ENCODE measurements at places on chromosomes 1 and 21.
A peak's percentile ranks its signal among the peaks of the same experiment; 100 is the strongest.

- no peak for DNase-seq
These were observed 163.4 kb downstream of the DNM3 start for GRCh38 chr1:172004671-172005070.

- peak; percentile 67 for DNase-seq
These were observed 20.5 kb upstream of the CAPZB start for GRCh38 chr1:19505693-19506457.

- DNase-seq, result no peak
These were observed 387.9 kb downstream of the NUF2 start for GRCh38 chr1:163709636-163710035.

GRCh38 chr1:23824711-23825075 is 536 bp downstream of the HMGCL start:
- no peak for DNase-seq

- no peak for DNase-seq
These were observed 136.8 kb downstream of the KCNK2 start for GRCh38 chr1:215219372-215219771.

DNA sequence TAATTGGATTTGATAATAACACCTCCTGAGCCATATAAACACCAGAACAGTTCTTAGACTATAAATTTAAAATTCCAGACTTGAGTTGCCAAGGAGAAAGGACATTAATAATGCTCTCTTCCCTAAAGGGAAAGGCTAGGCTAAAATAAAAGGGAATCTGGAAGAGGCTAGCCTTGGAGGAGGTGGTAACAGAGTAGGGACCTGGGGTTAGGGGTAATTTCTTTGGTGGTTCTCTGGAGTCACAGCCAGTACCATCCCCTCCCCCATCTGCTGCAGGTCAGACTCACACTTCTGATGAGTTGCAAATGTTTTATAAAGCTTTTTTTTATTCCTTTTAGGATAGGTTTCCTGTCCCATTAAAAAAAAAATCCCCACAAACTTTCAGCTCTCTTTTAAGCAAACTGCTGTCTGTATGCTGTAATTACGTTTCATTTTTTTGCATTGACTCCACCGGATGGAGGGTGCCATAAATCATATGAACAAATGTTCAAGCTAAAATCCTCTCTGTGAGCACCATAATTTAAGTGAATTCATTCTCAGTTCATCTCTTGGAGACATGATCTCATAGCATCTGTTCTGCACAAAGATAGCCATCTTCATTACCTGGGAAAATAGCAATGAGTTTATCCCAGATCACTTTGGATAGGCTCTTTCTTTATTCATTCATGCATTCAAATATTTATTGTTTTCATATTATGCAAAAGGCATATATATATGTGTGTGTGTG is 379.6 kb downstream of the TTLL7 start:
- DNase-seq, result no peak

GRCh38 chr1:26993237-26994019 is at the start of gene TRNP1:
TSS of gene TRNP1 (plus strand) at chr1:26993692. CDS start at chr1:26993787, 95 bp downstream.
- peak; percentile 78 for DNase-seq

DNA sequence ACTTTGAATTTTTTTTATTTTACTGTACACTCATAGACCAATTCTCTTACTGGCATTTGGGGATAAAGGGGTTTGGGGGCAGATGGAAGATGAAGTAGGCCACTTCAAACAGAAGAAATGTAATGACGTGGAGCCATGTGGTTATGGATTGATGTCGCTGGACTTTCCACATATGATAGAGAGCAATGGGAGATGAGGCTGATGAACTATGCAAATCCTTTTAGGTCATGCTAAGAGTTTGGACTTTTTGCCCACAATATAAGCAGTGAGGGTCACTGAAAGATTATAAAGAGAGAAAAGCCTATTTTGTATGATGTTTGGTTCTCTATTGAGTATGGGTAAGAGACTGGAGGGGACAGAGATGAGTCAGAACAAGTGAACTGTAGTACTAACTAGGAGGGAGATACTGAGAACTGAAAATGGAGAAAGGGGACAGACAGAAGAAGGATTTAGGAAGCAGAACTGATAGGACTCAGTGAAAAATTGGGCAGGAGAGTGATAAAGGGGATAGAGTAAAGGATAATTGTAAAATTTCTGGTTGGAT is 9.2 kb downstream of the C1orf21 start:
- DNase-seq, result no peak

GRCh38 chr1:203395751-203396150 is 44.8 kb upstream of the FMOD start:
- DNase-seq, result no peak

DNA sequence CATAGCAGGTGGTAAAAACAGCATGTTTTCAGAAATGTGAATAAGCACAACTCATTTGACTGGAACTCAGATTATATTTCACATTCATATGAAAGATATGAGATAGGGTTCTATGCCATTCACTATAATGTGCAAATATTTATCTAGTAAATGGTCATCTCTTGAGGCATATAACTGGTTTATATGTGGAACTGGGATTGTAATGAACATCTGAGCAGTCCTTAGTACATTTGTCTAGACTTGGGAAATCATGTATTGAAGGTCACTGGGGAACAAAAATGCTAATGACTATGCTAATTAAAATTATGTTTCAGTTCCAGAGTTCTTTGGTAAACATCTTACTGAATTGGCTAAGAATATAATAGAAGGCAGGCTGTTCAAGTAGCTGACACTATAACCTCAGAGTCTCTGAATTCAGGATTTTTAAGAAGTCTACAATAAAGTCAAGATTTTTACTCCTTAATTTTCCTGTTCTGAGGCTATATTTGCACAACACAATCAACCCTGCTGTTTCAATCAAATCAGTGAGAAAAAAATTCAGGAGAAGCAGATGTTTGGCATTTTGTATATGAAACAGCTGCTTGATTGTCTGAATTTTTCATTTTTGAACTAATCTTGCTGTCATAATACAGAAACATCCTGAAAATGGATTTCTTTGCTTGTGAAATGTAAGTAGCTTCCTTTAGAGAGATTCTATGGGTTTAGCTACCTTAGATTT is 244.8 kb upstream of the RGS18 start:
- DNase-seq, result no peak

GRCh38 chr1:202662081-202662480 is 48.2 kb downstream of the SYT2 start:
- no peak for DNase-seq

DNA sequence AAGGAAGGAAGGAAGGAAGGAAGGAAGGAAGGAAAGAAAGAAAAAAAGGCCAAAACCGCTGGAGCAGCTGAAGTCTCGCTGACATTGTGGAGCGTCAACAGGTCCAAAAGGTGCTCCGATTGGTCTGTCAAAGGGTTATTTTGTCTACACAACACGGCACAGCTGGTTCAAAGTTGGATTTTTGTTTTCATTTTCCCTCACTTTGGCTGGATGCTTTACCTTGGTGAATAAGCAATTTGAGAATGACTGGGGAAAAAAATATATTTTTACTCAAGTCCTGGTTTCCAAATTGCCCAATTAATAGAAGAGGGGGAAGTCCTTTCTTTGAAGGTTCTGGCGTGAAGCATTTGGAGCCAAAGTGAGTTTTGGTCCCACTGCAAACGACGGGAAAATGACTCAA is 19.3 kb upstream of the PAX7 start:
- DNase-seq, result no peak

DNA sequence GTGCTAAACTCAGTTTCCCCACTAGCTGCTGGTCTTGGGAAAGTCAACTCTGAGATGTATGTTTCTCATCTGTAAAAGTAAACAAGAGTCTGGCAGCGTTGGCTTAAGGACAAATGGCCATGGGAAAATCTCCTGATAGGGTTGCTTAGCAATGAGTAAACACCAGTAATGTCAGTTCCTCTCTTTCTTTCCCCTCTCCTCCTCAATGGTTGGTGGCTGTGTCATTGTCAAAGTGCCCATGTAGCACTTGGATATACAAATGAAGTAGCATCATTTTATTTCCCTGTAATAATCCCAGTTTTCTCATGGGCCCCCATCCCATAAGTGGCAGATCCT is 2.2 kb upstream of the FYB2 start:
- no peak for DNase-seq

GRCh38 chr1:57600424-57600823 is 176.6 kb upstream of the DAB1 start:
- no peak for DNase-seq

- no peak for DNase-seq
These were observed 3.6 kb downstream of the FAM89A start for GRCh38 chr1:231036416-231036815.

DNA sequence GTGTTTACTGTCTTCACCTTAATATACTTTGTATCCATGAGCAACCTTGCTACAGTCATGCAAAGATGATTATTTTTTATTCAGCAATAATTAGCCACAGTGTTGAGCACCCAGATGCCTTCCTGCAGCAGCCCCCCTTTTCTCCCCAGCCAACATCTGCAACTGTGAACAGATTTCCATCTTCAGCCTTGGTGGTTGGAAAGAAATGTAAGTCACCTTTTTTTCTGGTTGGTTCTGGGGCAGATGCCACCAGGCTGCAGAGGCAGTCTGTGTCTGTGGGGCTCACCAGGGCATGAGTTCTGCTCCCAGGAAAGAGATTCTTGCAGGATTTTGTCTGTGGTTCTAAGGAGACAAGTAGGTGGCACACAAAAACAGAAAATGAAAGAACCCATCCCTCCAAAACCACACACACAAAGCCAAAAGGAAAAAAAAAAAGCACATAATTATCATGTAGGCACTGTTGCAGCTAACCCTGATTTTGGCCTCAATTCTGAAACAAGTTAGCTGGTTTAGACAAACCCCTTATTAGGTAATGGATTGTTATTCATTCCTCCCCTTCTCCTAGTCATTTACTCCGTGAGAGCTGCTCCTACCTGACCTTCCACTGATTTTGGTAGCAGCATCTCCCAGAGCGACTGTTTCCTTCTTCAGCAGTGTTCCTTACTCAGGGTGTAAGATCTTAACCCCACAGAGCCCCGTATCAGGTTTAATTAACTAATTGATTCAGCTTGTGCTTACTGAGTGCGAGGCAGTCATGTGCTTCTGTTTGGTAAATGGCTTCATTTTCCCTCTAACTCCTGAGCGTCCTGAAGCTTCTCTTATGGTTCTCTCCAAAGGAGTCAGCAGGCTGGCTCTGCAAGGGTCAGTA is 36.5 kb downstream of the GALNT2 start:
- DNase-seq, result no peak

GRCh38 chr1:60065199-60065598 is 8.4 kb downstream of the C1orf87 start:
- DNase-seq, result no peak

DNA sequence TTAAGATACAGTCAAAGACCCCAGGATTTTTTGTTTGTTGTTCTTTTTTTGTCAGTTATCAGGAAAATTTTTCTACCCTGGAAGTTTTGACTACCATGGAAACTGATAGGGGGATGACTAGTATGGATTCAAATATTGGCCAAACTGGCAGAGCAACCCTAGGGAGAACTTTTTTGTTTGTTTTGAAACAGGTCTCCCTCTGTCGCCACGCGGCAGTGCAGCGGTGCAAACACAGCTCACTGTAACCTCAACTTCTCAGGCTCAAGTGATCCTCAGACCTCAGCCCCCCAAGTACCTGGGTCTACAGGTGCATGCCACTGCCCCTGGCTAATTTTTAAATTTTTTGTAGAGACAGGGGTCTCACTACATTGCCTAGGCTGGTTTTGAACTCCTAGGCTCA is 46.6 kb downstream of the TOR3A start:
- DNase-seq, result no peak

- no peak for DNase-seq
These were observed 183.6 kb downstream of the DYRK1A start for GRCh38 chr21:37550157-37550556.

GRCh38 chr1:145889722-145890121 is 4.1 kb upstream of the ANKRD35 start:
- DNase-seq, result no peak

GRCh38 chr1:235766794-235767285 is 99.9 kb downstream of the LYST start:
- no peak for DNase-seq

DNA sequence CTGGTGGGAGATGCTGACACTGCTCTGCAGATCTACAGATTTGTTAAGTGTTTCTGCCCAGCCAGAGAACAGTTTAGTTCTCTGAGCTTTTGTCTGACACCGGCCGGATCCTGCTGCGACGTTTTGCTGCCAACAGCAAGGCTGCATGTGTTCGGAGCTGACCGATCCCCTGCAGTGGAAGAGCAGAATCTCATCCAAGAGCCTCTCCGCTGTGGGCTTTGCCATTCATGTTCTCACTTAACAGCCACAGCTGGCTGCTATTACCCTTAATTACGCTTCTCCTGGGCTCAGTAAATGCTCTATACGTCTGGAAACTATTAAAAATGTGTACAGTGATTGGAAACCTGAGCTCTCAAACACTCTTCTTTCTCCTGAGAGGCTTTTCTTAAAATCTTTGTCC is 105.3 kb downstream of the BCAR3 start:
- no peak for DNase-seq

- DNase-seq, result no peak
These were observed 411.0 kb upstream of the ESRRG start for GRCh38 chr1:217133958-217134856.

- no peak for DNase-seq
These were observed 49.2 kb downstream of the DUSP10 start for GRCh38 chr1:221692643-221693042.

GRCh38 chr21:45135868-45136267 is 61.5 kb downstream of the ADARB1 start:
- DNase-seq, result no peak

GRCh38 chr1:48216941-48217340 is 5.6 kb upstream of the SLC5A9 start:
- DNase-seq, result no peak

GRCh38 chr1:227093309-227093708 is 153.2 kb downstream of the COQ8A start:
- no peak for DNase-seq

GRCh38 chr1:115975569-115976061 is 698 bp upstream of the SLC22A15 start:
- DNase-seq, result no peak

DNA sequence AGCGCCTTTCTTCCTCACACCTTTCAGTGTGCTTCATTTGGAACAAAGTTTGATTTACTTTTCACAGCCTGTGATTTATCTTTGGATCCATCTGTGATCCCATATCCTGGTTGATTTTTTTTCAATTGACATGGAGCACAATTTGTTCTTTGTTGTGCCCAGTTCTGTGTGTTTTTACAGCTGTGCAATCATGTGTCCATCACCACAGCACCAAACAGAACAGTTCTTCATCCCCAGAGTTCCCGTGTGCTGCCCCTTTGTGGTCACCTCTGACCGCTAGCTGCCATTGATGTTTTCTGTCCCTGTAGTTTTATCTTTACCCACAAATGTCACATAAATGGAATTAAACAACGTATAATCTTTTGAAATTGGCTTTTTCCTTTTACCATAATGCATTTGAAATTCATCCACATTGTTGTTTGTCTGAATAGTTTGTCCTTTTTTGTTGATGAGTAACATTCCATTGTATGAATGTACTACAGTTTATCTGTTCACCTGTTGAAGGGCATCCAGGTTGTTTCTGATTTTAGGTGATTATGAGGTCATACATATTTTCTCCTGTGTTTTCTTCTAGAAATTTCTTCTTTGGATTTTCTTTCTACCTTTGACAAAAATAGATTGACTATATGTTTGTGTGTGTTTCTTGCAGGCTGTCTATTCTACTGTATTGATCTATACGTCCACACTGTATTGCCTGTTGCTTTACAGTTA is 17.4 kb downstream of the MIGA1 start:
- DNase-seq, result no peak

Data from sciatic nerve (tissue), 2 donors.